ENCODE measurements at places on chromosomes 5 and 9.

DNA sequence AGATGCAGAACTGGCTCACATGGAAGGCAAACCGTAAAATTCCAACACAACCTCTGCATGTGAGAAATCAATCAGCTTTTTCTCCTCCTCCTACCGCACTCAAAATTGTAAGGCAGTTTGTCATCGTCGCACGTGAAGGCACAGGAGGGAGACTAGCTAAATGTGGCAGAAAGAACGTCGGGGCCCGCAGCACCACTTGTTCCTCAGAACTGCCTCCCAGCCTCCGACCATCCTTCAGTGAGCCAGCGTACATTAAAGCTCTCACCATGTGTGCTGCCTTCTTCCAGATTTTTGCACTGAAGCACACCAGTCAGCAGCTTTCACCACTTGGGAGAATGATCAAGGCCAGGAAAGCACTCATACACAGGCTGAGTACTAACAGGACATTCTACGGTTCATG lies 105.9 kb downstream of the RFX3 start:
- no peak for DNase-seq

GRCh38 chr9:95073918-95074317 lies 243.6 kb downstream of the FANCC start:
- no peak for DNase-seq

GRCh38 chr9:111957856-111958631 lies 61.4 kb downstream of the UGCG start:
- DNase-seq: no peak

DNA sequence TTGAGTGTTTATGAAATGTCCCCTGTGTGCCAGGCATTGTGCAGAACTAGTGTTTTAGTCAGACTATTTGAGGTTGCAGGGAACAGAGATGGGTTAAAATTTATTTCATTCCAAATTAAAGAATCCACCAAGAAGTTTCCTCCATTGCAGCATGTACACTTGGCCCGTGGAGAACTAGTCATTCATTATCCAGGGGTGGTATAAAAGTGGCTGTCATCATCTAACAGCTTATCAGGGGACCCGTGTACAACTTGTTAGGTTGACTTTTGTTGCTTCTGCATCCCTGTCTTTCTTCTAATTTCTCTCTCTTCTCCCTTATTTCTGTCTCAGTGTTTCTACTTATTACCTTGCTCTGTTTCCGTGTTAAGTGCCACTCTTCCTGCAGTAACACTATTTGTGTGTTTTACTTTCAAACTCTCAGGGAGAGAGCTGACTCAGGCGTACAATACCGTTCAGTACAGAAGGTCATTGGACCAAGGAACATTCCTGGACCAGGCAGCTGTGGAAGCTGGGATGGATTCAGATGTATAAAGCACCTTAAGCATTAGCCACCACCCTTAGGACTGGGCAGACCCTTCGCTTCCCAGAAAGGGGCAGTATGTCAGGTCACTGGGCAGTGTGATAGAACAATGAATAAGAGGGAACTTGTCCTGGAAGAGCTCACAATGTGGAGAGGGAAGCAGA lies 36.1 kb downstream of the MAP3K1 start:
- no peak for DNase-seq

- no peak for DNase-seq
Measured at GRCh38 chr9:135515083-135515951, 5.9 kb upstream of the LCN1 start.

- DNase-seq: no peak
Measured at GRCh38 chr5:79774855-79775237, 85.2 kb downstream of the CMYA5 start.
